Stromal cell of bone marrow (primary cell): ENCODE measurements at places on chromosomes 2 and 18.

DNA sequence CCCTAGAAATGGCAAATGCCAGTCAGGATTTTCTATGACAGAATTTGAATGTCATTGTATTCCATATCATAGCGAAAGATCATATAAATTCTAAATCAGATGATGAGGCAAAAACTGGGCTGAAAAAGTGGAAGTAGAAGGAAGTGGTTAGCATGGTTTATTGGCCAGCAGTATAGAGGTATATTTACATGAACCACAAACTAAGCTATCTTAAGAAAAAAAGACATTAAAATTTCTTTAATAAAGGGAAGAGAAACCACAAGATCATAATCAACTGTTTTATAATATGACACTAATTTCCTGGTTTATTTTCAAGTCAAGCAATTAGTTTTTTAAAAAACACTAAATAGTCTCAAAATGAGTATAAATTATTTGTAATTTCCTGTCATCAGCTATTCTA, 123.2 kb upstream of the LRP1B start:
- DNase-seq = no peak

DNA sequence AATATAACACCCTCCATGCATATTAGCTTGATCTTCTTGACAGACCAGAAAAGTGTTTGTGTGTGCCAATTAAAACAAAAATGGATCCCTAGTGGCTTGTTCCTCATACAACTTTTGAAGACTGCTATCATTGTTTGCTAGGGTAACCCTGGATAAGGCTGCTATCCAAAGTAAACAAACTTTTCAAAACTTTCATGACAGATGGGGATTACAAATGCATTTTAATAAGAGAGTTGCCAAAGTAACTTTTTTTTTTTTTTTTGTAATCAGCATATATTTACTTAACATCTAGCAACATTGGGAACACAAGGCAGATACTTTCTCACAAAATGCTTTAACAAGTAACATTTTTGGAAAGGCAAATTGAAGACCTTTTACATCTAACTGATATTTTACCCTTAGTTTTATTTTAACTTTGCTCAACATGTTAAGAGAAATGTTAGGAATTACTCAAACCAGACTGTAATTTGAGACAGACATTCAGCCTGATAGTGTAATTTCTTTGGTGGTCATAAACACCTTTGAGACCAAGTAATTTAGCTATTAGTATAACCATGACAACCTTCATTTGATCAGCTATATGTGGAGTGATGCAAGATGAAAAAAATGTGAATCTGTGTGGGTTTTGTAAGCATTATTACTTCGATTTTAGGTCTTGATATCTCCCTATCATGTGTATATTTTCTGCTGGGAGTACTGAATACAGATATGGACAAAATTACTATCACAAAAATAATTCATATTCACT, 300.9 kb downstream of the ARHGAP15 start:
- peak; percentile 24 for DNase-seq

DNA sequence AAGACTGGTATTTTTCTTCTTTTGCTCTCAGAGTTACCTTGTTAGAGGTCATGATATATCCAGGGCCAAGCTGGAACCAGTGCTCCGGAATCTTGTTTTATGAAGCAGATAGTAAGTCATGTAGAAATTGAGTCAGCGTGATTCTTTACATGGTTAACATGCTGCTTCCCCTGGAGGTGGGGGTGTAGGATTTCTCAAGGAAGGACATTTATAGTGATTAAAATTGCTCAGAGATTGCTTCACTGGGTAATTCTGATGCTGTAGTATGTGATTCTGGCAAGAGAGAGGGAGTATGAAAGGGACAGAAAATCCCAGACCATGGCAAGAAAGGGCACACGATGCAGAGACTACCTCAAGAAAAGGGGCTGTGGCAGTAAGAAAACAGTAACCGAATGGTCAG, 8.0 kb upstream of the MYL1 start:
- no peak for DNase-seq

- no peak for DNase-seq
Observed at GRCh38 chr2:118049816-118050140, 35.9 kb upstream of the CCDC93 start.

GRCh38 chr18:48826806-48827205, 124.0 kb downstream of the SMAD7 start:
- no peak for DNase-seq

DNA sequence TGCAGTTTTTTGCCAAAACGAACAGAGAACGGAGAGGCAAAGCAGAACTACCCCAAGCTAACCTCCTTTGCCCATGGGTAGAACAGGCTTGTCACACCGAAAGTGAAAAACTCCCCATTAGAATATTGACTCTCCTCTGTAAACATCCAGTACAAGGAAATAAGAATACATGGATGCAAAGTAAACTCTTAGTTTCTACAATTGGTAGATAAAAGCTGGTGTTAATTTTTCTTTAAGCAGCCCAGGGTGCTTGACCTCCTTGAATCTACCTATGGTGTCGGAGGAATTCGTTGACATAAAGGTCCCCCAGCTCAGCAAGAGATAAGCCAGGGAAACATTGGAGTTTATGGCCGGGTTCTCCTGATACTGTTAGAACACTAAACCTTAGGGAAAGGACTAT, 48.4 kb upstream of the DSG1 start:
- no peak for DNase-seq

GRCh38 chr2:147236601-147237000, 608.2 kb upstream of the ACVR2A start:
- no peak for DNase-seq

GRCh38 chr2:145748927-145749326, 1229.0 kb upstream of the ZEB2 start:
- DNase-seq = no peak

DNA sequence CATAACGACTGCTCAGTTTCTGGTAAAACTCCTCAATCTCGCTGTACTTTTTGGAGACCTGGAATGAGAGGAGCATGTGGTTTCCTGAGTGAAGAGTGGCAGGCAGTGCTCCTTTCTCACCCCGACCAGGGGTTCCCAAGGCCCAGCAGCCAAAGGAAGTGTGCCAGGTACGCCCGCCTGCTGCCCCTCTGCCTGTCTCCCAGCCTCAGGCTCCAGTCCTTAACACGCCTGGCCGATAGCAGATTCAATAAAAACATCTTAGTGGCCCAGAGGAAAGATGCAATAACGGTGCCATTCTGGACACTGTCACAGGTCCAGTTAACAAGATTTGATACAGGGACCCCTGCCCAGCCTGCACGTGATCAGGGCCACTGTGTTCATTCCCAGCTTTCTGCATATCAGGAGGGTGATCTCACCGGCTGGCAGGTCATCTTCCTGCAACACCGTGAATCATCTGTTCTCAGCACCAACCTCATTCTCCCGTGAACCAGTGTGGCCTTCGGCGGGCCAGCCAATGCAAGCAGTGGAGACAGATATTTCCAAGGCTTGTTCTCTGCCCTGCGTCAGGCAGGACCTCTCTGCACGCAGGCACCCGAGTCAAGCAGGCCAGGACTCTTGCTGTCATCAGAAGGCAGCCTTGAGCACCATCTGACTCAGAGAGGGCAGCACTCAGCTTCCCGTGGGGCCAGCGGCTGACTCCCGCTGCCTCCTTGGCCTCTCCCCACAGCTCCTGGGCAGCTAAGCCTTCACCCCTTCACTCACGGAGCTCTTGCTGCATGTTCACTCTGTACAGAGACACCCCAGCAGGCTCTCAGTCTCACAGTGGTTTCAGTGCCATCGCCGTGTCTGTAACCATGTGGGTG, 9.5 kb downstream of the HS1BP3 start:
- no peak for DNase-seq
